A549 treated with RU486 at 1 μM for 4 hours (cell line): ENCODE measurements at places on chromosomes 11 and 22. TPM values are rescaled to one million over a fixed set of nuclear protein-coding genes. Genes with fewer than 3 reads are reported as not detected.

CEP126 gene
- total RNA-seq, result 3.1 to 4.6 TPM (median 3.4 TPM) in 5 replicates

WNT7B gene
- total RNA-seq, result 92.2 to 135 TPM (median 126 TPM) in 5 replicates

SIK2 gene
- total RNA-seq, result 5.0 to 7.0 TPM (median 5.2 TPM) in 5 replicates

PHOX2A gene
- not detected in 5 replicates for total RNA-seq

LRRC56 gene
- total RNA-seq, result 0.45 to 0.96 TPM (median 0.67 TPM) in 5 replicates

MS4A7 gene
- not detected in 5 replicates for total RNA-seq

TRIOBP gene
- 22.3 to 35.1 TPM (median 29.2 TPM) in 5 replicates for total RNA-seq

TH gene
- total RNA-seq, result 0.13 TPM in 1 of 5 replicates, not detected in the others

KRTAP5-10 gene
- not detected in 5 replicates for total RNA-seq
